ENCODE measurements at places on chromosomes 11 and 22.

DNA sequence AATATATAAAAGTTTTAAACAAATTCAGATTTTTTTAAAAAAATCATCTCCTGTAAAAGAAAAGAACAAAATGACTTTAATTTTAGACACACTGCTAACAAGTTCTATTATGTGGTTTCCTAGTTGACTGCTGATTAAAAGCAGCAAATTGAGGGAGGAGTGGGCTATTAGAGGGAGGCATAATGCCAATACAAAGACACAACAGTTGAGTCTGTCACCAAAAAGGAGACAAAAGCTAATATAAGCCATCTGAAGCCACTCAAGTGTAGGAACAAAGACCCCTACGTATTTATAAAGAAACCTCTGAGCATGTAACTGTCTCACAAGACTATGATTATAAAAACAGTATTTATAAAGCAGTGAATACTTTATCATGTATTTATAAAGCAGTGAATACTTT lies 28.6 kb downstream of the TMEM123 start:
- no peak for DNase-seq

DNA sequence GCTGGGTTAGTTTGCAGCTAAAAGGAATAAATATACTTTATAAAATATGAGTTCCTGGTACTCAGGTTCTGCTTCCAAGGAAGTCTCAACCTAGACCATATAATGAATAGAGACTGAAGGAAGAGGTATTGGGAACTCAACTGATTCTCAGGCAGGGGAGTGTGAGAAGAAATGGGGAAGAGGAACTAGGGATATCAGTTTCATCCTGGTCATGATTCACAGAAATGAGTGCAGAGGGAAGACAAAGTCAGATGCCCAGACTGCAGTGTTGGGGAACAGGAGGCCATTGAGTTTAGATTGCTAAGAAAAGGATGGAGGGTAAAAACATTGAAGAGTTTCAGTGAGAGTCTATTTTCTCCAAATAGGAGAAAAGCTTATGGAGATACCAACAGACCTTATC lies 28.8 kb downstream of the PLAAT5 start:
- no peak for DNase-seq

DNA sequence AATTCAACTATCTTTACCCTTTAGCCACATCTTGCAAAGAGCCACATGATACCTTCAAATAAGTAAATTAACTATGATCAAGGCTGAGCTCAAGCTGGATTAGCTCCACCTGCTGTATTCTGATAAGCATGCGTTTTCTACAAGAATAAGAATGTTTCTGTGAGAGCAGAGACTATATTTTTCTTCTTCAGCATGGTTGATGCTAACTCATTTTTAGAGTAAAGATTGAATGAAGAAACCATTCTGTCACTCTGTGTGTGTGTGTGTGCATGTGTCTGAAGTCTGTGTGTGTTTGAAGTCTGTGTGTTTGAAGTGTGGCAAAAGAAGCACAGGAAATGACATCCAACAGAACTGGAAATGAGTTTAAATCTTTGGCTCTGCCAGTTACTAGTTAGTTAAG lies 12.0 kb upstream of the LAYN start:
- no peak for DNase-seq

GRCh38 chr22:24175160-24175808 lies 6.0 kb upstream of the SUSD2 start:
- DNase-seq = peak; percentile 63

GRCh38 chr11:133727774-133728173 lies 117.5 kb downstream of the SPATA19 start:
- no peak for DNase-seq

GRCh38 chr11:1199241-1199750 lies 23.6 kb upstream of the MUC5B start:
- DNase-seq = no peak

DNA sequence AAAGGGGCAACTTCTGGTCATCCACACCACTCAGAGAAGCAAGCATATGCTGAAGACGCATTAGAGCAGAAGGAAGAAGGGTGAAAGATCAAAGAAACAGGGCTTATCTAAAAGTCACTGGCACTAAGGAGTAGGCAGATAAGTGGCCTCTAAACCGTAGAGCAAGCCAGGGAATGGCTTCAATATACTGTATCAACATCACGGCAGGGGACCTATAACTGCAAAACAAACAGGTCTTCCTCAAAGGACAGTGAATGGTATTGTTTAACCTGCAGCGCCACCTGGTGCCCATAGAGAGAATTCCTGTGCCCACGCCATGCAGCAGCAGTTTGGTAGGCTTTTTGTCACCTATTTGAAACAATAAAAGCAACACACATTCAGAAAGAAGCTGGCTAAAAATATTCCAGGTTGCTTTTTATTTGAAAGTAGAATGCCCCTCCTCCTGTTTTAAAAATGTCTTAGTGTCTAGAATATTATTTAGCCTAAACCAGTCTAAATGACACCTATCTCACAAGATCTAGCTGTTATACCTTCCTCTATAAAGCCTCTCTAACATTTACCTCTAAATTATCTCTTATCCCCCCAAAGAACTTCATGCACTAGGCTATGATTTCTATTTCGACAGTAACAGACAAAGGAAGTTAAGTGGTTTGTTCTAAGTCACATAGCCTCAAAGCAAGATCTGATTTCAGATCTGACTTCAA lies 21.8 kb downstream of the SNX19 start:
- DNase-seq = peak; percentile 52

DNA sequence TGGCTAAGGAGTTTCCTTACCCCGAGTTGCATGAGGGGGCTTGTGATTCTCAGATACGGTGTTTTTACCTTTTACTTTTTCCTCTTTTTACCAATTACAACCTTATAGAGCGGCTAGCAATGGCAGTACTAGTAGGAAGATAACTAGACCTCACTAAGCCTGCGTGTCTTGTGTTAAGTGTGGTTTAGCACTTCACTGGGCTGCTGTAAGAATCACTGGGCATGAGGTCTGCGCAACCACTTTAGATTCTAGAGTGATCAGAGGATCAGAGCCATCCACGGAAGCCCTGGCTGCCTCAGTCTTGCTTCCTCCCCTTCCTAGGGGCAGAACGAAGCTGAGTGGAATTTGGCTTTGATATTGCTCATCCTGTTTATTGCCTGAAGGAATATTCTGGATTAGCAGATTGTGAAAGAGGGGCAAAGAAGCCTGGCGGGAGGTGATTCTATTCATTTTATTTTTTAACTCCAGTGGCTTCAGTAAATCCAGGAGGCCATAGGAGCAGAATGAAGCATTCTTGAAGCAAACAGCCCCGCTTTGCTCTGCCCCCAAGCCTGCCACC lies 88.5 kb downstream of the GRAMD1B start:
- no peak for DNase-seq

DNA sequence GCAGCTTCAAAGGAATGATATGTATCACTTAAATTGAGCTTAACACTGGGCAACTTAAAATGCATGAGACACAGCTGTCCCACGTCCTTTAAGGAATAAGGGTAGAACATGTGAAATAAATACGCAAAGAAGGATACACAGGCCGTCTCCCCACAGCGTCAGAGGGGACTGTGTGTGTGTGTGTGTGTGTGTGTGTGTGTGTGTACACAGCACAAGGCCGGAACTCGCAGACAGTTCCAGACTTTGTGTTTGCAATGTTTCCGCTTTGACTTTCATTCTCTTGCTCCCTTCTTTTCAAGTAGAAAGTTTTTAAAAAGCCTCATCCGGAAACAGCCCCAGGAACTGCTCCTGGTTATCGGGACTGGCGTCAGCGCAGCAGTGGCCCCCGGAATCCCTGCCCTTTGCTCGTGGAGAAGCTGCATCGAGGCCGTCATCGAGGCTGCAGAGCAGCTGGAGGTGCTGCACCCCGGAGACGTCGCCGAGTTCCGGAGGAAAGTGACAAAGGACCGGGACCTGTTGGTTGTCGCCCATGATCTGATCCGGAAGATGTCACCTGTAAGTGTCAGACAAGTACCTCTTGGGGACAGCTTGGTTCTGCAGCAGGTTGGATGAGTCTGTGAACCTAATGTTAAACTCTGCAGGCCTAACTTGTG lies 13.3 kb downstream of the FAM118A start:
- no peak for DNase-seq

DNA sequence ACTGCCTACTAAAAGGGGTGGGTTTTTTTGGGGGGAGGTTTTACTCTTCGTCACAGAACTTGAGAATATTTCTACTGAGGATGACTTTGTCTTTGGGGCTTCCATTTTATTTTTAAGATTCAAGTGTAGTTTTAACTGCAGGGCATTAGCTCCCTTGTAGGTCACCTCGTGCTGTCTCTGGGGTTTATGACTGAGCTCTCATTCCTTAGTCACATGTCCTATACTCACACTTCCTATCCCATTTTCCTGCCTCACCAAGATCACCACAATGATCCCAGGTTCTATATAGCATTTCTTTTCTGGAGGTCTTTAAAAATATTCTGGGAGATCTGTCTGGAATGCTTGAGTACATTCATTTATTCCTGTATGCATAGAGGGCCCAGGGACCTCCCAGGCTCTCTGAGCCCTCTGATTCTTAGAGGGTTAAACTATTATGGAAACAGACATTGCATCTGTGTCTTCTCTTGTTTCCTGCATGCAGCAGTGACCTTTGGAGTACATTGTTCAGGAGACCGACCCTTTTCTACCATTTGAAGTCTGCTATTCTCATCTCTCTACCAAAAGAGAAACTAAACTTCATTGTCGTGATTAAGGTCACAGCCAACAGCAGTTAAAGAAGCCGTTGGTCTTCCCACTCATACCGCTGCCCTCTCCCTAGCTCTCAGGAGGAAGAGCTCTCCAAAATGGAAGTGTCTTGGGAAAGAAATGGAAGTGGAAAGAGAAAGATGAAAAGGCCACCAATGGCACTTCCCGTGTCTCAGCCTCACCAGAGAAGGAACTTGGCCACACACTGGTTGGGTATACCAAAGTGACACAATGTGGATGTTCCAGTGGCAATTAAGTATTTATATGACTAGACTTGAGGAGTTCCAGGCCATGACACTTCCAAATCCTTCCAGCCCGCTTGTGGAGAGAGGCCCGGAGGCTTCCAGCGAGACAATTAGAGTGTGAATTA lies 77.5 kb downstream of the ZBTB16 start:
- DNase-seq = no peak

DNA sequence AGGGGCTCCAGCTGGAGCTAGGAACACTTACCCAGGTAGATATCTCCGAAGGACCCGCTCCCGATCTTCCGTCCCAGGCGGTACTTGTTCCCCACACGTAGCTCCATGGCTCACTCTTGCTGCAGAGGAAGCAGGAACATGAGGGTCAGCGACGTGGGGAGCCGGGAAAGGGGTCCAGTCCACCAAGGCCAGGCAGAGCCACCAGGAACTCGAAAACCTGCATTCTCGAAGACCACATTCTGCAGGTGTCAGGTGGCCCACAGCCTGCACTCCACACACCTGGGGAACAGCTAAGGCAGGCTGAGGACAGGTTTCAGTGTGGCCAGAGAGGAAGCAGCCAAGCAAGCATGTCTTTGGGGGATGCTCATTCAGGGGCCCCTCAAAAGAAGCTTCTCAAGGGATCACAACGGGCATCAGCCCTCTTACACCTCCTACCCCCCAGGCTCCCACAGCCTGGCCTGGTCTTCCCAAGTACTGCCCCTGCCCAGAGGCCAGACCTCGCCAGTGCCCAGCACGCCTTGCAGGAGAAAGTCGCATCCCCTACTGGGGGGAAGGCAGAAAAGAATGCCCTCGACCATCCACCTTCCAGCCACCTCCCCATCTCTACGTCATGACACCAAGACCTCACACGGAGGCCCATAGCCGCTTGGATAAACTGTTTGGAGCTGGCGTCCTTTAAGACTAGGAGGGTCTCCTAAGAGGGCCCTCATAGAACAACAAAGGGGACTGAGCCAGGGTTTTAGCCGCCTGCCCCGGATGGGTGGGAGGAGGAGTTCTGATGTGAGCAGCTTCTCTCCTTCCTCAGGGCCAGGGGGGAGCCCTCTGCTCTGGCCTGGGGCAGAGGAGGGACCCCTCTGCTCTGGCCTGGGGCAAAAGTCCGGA lies 2.9 kb downstream of the CSNK1E start:
- DNase-seq = no peak

DNA sequence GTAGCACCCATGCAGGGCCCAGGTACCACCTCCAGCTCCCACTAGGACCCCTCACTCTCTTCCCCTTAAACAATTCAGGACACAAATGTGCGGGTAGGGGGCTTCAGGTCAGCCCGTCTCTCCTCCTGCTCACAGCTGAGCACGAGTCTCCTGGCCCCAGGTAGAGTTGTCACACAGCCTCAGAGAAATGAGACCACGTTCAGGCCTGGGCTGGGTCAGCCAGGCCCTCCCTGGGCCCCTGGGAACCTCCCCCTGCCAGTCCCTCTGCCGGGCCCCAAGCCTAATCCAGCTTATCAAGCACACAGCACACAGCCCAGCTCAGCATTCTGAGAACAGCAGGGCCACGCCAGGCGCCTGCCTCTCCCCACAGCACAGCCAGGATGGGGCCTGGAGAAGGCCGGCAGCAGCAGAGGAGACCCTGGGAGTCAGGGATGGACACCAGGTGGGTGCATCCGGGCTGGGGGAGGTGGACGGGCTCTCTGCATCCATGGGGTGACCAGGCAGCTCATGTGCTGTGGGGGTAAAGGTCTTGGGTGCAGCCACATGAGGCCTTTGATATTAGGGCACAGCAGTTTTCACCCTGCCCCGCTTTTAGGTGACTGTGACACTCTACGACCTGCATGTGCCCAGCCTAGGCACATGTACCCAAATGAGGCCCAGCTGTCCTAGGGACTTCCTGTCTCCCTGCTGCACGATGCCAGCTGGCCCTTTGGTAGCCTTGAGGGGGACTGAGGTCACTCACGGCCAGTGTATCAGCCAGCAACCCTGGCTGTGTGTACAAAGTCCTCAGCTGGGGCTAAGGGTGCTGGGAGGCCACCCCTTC lies 87.0 kb downstream of the MORC2 start:
- no peak for DNase-seq

- no peak for DNase-seq
Observed at GRCh38 chr11:17129003-17129402, 51.5 kb upstream of the RPS13 start.

- no peak for DNase-seq
Observed at GRCh38 chr11:63629426-63629825, 15.2 kb upstream of the PLAAT3 start.

- no peak for DNase-seq
Observed at GRCh38 chr11:131645237-131645636, 274.8 kb downstream of the NTM start.

GRCh38 chr11:125372911-125373310 lies 123.2 kb downstream of the FEZ1 start:
- no peak for DNase-seq

GRCh38 chr11:8206251-8207079 lies 37.6 kb upstream of the RIC3 start:
- DNase-seq = no peak

GRCh38 chr11:133271206-133271605 lies 261.1 kb downstream of the OPCML start:
- no peak for DNase-seq

GRCh38 chr11:123977731-123978347 lies at the start of gene OR10S1:
OR10S1 (minus strand) TSS chr11:123977781; CDS start chr11:123977664, 117 bp downstream.
- no peak for DNase-seq

DNA sequence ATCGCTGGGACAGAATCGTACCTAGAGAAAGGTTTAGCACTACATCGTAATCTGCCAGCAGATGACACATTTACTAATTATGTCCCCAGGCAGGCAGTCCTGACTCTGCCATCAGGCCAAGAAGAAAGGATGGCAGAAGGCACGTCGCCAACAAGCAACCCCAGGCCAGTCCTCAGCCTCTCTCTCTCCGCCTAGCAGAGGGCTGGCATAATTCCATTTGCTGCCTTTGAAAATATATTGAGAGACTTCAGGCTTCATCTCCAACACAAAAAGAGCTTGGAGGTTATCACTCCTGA lies 1517.0 kb downstream of the TBC1D22A start:
- DNase-seq = no peak
